ENCODE measurements at places on chromosomes 7 and 10.

DNA sequence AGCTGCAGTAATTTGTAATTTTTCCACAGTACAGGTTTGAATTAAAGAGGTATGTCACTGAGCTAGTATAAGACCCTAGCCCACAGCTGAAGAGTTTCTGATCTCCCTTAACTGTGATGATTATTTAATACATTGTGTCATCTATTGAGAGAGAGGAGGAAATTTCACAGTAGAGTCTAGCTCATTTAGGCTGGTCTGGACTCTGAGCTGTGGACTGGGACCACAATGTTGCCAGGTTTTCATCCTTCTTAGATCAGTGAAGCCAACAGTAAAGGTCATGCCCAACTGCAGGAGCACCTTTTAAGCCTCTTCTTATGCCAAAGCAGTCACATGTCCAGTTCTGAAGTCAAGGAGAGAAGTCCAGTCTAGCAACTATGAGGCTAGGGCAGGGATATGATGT is 8.9 kb downstream of the TES start:
- no peak for DNase-seq

GRCh38 chr10:24202181-24202570 is 6.8 kb upstream of the KIAA1217 start:
- no peak for DNase-seq

- DNase-seq, result no peak
Measured at GRCh38 chr10:29823553-29824080, 188.8 kb upstream of the SVIL start.

DNA sequence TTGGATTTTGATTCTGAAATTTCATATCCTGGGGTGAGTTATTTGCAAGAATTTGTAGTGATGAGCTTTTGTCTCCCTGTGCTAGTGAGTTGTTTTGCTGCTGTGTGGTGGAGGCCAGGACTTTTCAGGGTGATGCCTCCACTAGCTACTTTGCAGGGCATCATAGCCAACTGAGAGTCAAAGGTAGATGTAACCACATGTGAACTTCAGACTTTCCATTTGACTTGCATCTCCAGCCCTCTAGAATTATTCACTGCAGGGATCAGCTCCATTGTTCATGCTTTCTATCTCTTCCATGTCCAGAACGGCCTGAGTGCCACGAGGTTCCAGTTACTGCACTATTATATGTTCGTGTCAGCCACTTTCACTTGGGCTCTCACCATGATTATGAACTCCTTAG is 534.3 kb downstream of the GRM8 start:
- no peak for DNase-seq

DNA sequence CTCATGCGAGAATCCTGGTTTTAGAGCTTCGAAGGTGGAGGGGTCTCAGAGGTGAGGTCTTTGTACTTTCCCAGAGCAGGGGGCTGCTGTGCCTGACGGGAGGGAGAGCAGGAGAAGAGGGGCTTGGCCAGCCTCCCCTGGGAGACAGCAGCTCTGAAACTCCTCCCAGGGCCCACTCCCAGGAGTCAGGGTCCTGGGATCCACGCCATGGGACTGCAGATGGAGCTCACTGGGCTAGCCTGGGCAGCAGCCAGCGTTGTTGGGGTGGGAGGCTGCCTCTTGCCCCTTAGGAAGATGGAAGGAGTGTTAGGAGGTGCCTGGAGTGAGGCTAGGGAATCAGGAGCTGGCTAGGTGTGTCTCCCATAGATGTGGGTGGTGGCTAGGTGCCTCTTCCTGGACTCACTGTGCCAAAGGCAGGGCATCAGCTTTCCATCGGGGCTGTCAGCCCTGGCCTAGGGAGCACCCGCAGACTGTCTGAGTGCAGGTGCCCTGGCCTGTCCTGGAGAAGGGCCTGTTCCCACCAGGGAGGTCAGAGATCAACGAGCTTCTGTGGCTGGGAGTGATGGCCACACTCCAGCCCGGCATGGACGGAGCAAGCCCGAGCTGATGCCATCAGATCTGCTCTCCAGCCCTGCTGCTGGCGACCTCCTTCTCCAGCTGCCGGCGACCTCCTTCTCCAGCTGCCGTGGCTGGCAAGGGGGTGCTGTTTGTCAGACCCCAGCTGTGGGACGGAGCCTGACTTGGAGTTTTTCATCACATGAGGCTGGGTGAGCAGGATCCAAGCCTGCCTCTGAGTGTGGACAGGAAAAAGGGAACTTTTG is 111.3 kb downstream of the PTPN20 start:
- no peak for DNase-seq

GRCh38 chr7:83547526-83547925 is 101.4 kb downstream of the SEMA3E start:
- no peak for DNase-seq

GRCh38 chr10:62692085-62692484 is 112.4 kb upstream of the ADO start:
- DNase-seq, result no peak

GRCh38 chr7:101990811-101991418 is 173.5 kb downstream of the CUX1 start:
- DNase-seq, result no peak

DNA sequence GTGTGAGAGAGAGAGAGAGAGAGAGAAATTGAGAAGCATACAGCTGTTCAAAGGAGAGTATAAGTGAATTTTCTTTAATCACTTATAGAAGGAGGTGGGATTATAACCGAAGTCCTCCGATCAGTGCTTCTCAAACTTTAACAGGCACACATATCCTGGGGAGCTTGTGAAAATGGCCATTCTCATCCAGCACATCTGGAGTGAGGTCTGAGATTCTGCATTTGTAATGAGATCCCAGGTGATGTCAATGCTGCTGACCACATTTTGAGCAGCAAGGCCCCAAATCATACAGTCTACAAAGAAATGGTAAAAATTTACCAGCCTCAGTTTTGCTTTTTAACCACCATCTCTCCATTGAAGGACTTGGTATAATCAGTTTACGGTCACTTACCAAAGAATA is 219.0 kb downstream of the PTEN start:
- no peak for DNase-seq
